ENCODE measurements at places on chromosomes 3 and 15.

- DNase-seq, result no peak
These were observed 384.8 kb downstream of the MECOM start for GRCh38 chr3:169278667-169279066.

- DNase-seq, result no peak
These were observed 183.6 kb downstream of the DCLK3 start for GRCh38 chr3:36580716-36581115.

DNA sequence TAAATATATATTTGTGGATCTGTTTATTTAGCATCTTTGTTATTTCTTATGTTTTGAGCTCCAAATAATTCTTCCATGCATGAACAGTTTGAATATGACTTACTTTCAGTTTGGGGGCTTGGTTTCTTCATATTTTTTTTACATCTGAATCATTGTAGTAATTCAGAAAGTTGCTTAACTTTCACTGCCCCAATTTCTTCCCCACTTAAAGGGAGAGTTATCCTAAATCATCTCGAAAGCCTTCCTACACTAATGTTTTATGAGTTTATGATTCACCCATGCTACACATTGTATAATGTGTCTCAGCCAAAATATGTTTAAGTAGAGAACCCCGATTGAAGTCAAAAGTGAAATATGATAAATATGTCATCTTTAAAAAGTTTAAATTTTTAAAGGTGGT is 47.8 kb downstream of the SPRED1 start:
- DNase-seq, result no peak

DNA sequence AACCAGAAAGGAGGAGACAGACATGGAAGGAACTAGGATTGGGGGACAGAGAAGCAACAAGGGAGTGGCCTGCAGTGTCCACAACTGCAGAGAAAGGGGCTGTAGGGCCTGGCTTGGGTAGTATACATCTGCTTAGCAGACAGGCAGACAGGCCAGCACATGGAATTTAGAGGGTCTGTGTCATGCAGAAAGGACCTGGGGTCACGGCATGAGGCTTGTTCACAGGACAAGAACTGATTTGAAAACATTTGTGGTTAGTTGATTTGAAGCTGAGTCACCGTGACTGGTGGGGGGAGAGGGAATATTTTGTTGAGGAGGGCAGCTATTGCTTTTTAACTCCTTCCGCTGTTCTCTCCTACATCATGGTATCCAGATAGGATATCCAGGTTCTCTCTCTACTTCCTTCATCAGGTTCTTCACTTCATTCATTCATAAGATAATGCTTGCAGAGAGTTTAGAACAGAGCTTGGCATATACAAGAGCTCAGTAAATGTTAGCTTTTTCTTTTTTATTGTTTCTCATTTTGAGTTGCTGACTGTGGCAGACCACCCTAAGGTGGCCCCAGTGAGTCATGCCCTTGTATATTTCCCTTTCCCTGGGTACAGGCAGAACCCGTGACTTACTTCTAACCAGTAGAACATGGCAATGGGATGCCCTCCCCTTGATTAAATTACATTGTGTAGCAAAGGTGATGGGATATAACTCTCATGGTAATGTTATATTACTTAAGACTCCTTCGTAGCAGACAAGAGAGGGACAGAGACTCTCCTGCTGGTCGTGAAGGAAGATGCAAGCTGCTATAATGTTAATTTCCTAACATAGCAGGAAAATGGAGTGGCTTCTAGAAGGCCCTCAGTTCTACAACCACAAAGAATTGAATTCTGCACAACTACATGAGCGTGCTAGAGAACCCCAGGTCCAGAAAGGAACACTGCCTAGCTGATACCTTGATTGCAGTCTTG is 95.0 kb upstream of the NMNAT3 start:
- DNase-seq, result no peak

DNA sequence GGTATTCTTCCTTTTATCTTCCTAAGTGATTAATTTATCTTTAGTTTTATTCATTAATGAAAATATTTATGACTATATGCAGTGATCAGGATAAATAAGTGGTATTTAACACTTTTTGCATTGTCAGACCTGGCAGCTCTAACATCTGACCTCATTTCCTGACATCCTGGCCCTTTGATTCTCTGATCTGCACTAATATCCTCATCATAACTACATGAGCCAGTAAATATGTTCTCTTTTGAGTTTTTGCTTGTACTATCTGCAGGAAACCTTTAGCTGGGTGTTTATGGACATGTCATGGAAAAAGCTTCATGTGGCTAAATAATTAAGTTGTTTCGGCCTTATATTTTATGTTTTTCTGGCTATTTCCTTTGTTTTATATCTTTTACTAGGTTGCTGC is 10.5 kb downstream of the NKTR start:
- DNase-seq, result no peak

DNA sequence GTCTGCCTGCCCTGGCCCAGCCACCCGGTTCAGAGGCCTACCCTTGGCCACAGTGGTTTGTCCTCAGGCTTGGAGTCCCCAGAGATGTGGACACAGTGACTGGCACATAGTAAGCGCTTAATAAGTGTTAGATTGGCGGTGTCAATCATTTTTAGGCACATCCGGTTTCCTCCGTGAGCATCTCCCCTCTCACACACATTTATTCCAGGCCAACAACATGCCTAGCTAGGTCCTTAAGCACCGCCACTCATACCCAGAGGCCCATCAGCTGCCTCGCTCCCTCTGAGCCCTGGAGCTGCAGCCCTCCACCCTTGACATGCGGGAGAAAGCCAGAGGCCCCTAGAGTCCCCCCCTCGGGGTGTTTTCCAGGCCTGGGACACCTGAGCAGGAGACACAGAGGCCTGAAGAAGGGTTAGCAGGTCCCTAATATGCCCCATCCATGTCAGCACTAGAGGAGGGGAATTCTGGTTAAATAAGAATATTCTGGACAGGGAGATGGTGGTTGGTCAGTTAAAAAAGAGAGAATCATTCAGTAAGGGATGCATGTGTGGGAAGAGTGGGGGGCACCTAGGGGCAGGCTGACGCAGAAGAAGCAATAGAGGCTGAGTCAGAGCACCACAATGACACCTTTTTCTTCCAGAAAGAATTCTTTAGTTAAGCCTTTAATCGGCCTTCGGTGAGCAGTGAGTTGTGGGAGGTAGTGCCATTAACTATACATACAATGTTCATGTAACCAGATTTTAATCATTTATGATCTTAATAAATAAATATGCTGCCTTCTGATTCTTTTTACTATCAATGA is 22.3 kb downstream of the NR2F2 start:
- no peak for DNase-seq

- DNase-seq, result no peak
These were observed 1.3 kb upstream of the UNC13C start for GRCh38 chr15:53976844-53977392.

DNA sequence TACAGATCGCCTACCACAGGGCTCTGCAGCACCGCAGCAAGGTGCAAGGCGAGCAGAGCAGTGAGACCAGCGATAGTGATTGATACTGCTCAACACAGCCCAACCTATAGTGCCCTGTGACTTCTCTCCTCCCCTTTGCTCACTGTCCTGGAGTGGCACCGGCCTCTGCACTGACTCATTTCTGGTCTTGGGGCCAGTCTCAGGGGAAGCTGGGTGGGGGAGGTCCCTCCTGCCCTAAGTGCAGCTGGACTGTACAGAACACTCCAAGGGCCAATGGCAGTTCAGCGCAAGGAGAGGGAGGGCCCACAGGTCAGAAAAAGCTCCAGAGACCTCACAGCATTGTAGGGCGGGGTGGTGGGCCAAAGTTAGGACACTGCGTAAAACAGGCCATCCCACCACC is 2.5 kb upstream of the OGG1 start:
- DNase-seq, result no peak

GRCh38 chr3:143657391-143657790 is 190.9 kb downstream of the SLC9A9 start:
- no peak for DNase-seq

GRCh38 chr15:43183270-43183669 is 1.9 kb upstream of the CCNDBP1 start:
- DNase-seq, result no peak

- DNase-seq, result no peak
These were observed 52.7 kb downstream of the RBMS3 start for GRCh38 chr3:29333576-29333975.

GRCh38 chr3:118900737-118901525 is 133.7 kb downstream of the IGSF11 start:
- DNase-seq, result no peak

DNA sequence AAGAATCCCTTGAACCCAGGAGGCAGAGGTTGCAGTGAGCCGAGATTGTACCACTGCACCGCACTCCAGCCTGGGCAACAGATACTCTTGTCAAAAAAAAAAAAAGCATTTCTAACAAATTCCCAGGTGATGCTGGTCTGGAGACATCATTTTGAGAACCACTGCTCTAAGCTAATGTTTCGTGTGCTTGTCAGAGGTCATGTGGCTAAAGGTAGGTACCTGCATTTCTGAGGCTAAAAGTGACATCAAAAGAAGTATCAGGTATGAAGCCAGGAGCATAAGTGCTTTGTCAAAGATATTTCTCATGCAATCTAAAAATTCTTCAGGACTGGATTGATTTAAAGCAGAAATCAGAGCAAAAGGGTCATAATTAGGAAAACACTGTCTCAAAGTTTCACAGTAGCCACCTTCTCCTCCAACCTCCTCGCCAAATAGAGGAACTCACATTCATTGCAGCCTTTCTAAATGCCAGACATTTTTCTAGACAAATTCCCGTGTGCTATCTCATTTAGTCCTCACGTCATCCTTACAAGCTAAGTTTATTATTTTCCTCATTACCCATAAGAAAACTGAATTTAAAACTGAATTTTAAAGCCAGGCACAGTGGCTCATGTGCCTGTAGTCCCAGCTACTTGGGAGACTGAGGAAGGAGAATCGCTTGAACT is 25.7 kb upstream of the GSK3B start:
- DNase-seq, result no peak

- no peak for DNase-seq
These were observed 19.4 kb downstream of the RIOX2 start for GRCh38 chr3:97952872-97953271.

DNA sequence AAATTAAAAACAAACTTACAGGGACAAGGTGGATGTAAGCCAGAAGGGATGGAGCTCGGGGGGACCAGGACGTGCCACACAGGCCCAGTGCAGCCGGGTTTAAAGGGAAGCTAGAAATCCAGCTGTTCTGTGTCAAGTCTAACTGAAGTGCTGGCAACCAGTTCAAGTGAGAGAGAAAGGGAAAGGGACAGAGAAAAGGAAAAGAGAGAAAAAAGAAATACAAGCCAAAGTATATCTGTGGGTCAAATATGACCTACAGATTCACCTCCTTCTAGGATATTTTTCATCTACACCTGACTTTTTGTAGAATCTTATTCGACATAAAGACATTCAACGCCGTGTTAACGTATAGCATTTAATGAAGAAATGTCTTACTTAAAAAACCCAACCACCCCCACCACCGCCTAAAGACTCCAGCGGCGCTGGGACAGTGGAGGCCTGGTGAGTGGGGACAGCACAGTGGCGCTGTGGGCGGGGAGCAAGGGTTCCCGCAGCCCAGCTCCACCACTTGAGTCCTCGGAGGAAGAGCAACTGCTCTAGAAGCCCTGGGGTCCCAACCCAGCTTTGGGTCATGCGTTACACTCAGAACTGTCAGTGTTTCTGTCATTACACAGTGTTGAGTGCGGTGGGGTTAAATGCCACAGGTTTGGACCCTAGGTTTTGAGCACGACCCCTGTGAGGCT is 62.3 kb downstream of the CHSY1 start:
- DNase-seq, result no peak

DNA sequence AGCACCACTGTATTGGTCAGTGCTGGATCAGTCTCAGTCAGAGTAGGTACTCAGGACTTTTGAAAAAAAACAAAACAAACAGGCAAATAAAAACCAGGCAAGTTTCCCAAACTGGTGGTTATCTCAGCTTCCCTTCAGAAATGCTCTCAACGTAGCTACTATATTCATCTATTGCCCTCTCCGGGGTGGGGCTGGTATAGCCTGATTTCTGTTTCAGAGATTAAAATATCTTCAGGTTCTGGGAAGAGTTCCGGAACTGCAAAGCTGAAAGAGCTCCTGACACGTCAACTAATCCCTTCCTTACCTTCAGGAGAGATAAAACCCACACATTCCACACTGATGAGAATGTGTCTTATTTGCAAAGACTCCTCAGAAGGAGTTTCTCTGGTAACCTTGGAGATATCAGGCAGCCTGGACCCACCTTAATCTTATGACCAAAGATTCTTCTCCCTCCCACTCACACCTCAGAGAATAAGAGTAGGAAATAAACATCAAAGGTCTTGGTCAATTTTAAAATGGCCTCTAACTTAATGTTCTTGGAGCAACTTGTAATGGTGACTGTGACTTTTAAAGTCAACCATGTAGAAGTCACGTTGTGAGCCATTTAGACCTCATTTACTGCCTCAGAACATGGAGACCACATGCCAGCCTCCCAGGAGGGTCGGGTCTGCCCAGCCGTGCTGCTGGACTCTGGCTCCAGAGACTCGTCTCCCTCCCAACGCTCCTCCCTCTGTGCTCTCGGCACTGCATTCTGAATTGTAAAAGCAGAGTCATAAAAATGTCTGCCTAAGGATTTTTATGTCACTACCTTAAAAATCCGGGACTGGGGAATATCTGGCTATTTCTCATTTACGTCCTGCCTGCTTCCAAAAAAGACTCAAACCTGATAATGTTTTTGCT is 53.8 kb downstream of the CDCP1 start:
- no peak for DNase-seq

- DNase-seq, result no peak
These were observed 153.8 kb downstream of the SHQ1 start for GRCh38 chr3:72694398-72694797.

DNA sequence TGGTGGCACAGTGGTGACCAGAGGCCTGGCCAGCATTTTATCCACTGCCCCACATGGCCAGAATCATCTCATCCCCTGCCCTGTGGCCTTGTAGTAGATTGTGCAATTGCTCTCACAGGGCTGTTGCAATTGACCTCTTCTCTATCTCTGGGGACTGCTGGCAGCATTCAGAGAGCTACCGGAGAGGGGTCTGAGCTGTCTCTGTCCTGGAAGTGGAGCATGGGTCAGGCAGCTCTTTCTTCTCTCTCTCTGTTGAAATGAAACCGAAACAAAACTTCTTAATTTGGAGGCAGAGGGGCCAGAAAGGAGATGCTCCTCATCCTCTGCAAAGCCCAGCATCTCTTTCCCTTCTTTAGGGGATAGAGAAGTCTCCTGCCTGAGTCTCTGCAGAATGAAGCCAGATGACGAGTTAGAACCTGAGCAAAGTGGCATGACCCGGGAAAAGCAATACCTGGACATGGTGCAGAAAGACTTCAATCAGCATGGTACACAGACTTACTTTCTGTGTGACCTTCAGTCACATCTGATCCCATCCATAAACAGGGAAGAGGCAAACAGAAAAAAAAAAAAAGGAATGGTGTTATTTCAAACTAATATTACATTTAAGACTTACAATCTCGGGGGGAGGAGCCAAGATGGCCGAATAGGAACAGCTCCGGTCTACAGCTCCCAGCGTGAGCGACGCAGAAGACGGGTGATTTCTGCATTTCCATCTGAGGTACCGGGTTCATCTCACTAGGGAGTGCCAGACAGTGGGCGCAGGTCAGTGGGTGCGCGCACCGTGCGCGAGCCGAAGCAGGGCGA is 144.5 kb upstream of the BCL6 start:
- no peak for DNase-seq

- no peak for DNase-seq
These were observed 236.4 kb downstream of the LPP start for GRCh38 chr3:188390343-188390718.

GRCh38 chr3:12840591-12841148 is 695 bp downstream of the RPL32 start:
- no peak for DNase-seq

GRCh38 chr3:155065537-155065936 is 14.6 kb upstream of the MME start:
- no peak for DNase-seq
